ENCODE measurements at places on chromosomes 5 and 9.

DNA sequence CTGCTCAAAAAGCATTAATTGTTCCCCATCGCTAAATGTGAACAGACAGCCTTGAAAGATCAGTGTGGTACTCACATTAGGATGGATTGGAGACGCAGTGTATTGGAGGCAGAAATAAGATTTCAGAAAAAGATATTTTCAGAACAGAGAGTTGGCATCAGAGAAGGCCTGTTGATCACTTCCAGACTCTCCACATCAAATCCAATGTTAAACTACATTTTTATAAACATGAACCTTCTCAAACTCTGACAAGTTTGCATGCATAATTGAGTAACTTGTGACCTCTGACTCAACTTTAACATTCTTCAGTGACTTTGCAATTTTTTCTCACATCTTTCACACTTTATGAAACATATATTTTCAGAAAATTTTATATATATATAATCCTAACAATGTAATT is 919.6 kb upstream of the SEMA6A start:
- DNase-seq: no peak

GRCh38 chr9:115590011-115590410 is 472.1 kb upstream of the TNC start:
- peak; percentile 28 for DNase-seq

GRCh38 chr9:91202736-91203283 is 158.9 kb downstream of the AUH start:
- no peak for DNase-seq

DNA sequence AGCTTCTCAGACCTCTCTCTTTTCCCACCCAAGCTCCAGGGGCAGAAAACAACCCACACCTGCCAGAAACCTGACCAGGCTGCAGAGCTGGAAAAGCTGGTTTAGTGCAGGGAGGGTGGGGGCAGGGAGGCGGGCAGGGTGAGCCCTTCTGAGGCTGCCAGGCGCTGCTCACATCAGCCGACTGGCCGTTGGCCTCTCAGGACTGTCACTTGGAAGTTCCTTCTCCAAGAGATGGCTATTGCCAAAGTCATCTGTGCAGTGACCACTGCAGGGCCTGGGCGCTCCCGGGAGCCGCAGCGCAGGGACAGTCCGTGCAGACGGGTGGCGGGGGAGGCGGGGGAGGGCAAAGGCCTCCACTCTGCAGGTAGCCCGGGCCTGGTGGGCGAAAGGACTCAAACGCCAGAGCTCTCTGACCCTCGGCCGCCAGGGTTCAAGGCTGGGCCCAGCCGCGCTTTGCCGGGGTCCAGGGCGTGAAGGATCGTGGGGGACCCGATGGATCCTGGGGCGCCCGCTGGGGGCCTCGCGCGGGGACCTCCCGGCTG is 205.0 kb upstream of the IER5L start:
- DNase-seq: no peak

- DNase-seq: no peak
These were observed 56.0 kb upstream of the PCAT7 start for GRCh38 chr9:94498801-94499453.

DNA sequence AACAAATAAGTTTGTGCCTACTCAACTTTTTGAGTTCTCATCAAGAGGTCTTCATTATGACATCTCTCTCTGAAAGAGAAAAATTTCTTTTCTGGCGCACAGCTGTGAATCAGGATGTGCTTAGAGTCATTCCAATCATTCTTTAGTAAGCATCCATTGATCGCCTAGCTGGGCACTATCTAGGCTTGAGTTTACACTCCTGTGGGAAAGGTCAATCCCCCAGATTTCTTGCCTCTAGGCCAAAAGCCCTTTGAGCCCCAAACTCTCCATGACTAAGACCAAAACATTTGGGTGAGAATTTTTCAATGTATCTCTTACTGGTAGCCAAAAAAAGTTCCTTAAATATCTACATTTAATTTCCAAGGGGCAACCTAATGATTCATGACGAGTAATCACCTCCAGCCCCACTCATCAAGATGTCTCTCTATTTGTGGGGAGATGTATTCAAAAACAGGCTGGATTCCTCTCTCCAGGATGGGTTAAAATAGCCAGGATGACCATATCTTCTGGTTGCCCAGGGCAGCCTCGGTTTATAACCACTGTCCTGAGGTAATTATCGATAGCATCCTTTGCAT is 101.7 kb downstream of the GNA14 start:
- no peak for DNase-seq

DNA sequence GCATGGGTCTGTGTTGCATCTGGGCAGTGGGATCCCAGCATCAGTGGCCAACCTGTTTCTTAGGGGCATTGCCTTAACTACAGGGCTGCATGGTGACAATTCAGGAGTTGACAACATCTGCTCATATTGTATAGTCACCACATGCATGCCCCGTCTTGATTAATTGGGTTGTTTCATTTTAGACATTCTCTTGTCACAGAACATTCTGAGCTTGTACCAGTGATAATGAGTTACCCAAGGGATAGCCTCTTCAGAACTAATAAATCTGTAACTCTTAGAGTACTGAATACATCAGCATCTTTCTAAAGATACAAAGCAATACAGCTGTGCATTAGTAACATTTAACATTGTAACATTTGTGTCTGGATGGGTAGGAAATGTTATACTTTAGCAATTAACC is 426.5 kb upstream of the CD180 start:
- no peak for DNase-seq

DNA sequence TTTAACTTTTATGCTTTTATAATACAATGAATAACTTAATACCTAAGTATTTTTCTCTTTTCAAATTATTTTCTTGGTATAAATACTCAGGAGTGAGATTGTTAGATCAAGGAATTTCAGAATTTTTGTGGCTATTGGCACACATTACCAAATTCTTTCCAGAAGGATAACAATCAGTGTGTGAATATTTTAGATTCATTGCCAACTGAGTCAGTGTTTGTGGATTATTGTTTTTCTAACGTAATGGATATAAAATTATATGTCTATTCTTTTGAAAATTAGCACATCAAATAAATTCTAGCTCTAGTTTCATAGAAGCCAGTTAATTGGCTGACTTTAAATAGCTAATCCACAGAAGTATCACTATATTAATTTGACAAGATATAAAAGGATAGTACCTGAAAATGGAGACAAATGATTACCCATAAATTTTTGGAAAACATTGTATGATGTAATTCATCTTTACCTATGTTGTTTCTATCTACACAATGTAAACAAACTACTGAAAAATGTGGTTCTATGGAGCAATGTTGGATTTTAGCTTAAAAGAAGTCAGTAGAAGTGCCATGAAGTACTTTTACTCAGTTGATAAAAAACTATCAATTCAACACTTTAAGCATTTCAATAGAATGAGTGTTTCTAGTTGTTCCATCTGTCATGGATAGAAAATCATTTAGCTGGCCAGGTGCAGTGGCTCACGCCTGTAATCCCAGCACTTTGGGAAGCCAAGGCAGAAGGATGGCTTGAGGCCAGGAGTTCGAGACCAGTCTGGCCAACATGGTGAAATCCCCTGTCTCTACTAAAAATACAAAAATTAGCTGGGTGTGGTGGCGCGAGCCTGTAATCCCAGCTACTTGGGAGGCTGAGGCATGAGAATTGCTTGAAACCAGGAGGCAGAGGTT is 185.1 kb downstream of the ADAMTSL1 start:
- DNase-seq: no peak

- DNase-seq: no peak
These were observed 340.3 kb downstream of the KDM4C start for GRCh38 chr9:7097785-7098752.

- no peak for DNase-seq
These were observed 371.2 kb upstream of the RORB start for GRCh38 chr9:74125941-74126340.

DNA sequence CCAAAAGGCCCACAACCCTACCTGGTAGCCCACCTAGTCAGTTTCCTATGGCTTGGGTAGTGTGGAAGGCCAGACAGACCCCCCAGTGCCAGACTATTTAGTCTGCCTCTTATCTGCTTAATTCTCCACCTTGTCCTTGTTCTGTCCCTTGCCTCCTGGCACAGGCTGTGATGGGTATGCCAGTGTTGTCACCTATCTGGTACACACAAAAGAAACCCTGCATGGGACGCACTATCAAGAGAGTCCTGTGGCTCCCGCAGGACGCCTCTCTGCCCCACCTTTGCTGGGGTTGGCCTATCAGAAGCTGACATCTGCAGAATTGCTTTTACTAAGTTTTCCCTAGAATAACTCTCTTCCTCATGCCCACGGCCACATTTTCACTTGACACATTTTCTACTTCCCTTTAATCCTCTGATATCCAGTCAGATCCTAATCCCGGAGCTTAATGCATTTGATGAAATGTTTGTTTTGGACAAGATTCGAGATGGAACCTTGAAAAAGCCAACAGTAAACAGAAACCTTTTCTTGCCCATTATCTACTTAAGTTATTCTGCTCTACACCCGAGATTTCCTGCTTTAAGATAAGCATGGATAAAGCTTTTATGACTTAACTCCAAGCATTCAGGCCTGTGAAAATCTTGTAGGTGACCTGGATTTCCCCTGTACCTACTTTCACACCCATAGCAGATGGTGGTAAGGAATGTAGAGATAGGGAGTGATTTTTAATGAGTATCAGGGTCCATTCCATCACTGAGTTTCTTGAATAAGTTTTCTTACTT is 468.5 kb downstream of the ZNF608 start:
- DNase-seq: no peak

DNA sequence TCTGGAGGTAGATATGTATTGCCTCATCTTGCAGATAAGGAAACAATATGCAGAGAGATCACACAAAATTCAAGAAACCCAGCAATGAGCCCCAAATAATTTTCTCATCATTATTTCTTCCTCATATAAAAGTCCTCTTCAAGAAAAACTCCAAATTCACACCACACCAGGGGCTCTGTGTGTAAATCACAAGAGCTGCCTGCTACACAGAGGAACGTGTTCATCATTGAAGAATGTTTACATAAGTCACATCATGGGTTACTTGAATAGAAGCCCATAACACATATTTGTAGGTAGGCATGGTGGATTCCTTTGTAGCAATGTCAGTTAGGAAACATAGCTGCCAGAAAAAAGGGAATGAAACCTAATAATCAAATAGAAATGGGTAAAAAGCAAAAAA is 308.1 kb upstream of the TLE4 start:
- no peak for DNase-seq

DNA sequence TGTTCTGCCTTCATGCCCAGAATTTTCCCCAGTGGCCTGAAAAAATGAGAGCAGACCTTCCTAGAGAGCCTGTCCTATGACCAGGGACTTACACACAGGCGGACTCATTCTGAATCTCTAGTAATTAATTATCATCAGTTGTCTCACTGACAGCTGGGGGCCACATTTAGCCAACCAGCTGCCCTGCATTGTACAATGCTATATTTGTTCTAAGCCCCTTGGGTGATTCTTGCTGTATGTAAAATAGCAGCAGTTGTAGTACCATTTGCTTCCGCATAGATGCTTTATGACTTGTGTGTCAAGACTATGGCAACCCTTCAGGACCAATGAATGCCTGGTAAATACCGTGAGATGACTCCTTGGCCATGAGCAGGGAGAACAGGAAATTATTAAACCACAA is 415.4 kb upstream of the SEMA6A start:
- no peak for DNase-seq

- DNase-seq: no peak
These were observed 32.5 kb upstream of the SSBP2 start for GRCh38 chr5:81783401-81783800.

DNA sequence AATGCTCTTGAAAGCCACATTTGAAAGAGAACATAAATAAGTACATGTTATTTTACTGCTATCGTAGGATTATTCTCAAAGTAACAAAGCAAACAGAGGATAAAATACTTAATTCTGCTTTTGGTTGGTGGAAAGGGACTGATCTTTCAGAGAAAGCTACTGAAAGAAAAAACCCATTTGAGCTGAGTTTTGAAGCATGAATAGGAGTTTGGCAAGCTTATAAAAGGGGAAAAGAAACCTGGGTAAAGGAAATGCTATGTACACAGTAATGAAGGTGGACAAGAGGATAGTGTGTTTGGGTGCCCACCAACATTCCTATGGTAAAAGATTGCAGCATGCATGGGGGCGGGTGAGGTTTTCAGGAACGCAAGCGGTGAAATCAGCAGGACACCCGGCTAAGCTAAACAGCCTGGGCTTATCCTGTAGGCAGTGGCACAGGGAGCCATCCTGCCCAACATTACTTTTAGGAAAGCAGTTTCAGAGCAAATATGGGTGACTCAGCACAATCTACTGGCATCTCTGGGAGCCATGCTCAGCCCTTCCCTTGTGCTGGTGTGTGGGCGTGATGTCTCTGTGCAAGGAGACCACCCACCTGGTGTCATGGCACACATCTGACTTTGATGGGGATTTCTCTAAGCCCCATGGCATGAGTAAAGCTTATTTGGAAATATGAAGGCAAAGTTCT is 673.9 kb upstream of the KLF4 start:
- DNase-seq: no peak

DNA sequence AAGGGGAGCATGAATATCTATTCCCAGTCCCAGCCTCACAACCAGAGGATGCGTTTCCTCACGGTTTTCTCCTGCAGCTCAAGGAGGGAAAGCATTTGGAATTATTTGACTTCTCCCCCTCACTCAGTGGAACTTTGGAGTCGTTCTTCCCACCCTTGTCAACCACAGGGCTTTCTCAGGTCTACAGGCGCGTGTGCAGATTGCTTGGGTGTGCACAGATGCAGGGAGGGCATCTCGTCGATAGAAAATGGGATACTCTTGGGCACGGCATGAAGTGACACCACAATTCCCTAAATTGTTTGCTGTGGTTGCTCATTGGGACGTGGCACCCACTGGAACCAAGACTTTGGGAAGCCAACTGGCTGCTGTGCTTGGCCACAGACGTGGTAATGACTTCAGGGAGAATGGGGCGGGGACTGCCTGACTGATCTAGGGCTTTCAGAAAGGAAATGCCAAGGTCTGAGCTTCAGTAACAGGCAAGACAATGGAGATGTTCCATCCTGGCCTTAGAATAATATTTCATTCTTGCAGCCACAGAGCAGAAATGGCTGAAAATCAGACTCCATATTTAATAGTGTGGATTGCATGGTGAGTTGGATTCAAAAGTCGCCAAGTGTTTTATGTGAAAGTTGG is 12.2 kb upstream of the OBP2B start:
- DNase-seq: no peak

Data from SW 1271 (cell line).